Uterine smooth muscle cell (primary cell): ENCODE measurements at places on chromosomes 12 and 14. TPM values are rescaled to one million over a fixed set of nuclear protein-coding genes. Genes with fewer than 3 reads are reported as not detected.

FGF6 gene
- not detected in 2 replicates for total RNA-seq

NANOG gene
- not detected in 2 replicates for total RNA-seq

DHH gene
- 0.12 TPM in 1 of 2 replicates, not detected in the other for total RNA-seq

JDP2 gene
- total RNA-seq: 41.3 and 127 TPM in 2 replicates

PMCH gene
- total RNA-seq: not detected in 2 replicates

DIO2 gene
- 1.00 and 4.3 TPM in 2 replicates for total RNA-seq

OAS1 gene
- total RNA-seq: 0.33 and 1.4 TPM in 2 replicates
